T-helper 2 cell (primary cell): ENCODE measurements at places on chromosomes 1 and 21.

DNA sequence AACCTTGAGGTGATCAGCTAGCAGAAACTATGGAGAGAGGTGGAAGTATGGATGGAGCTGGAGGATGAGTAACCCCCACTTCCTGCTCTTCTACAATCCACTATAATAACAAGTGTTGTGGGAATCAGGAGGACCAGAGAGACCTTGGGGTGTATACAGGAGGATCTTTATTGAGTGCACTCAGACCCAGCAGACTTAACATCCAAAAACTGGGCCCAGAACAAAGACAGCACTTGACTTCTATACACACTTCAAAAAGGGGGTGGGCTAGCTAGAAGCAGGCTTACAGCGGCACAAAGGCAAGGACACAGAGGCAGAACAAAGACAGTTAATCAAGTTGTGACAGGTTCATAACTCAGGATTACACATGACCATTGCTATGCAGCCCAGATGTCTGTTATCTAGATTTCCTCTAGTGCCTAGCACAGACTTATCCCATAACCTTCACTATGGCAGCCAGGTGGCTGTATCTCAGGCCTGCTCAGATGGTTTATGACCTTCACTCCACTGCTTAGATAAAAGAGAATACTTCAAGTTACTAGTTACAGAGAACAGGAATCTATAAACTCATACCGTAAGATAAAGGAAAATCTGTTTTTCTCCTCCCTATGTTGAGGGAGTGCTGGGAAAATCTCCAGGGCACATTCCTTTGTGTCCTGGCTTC is 36.1 kb upstream of the PADI2 start:
- no peak for DNase-seq

DNA sequence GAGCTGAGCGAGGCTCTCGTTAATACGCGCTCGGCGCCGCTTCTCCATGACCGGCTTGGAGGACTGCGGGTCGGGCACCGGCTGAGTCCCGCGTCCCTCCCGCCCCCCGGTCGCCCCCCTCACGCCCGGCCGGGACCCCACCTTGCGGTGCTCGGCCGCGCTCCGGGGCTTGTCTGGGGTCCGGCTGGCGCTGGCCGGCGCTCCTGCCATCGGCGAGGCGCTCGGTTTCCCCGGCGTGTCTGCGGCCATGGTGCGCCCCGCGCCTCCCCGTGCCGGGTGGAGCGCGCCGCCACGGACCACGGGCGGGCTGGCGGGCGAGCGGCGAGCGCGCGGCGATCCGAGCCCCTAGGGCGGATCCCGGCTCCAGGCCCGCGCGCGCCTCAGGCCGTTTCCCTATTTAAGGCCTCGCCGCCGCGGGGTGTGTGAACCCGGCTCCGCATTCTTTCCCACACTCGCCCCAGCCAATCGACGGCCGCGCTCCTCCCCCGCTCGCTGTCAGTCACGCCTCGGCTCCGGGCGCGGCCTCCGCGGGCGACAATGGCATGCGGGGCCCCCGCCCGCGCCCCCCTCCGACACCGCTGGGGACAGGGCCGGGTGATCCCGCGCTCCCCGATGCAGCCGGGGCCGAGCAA is at the start of gene HES4:
Gene HES4 (minus strand): TSS at position 373 of the 632 bp plus-strand sequence. CDS start 124 bp downstream, at position 249.
- no peak for DNase-seq

GRCh38 chr1:57959531-57960241 is 535.8 kb upstream of the DAB1 start:
- no peak for DNase-seq

GRCh38 chr1:39996396-39997004 is 41.6 kb downstream of the MFSD2A start:
- no peak for DNase-seq

DNA sequence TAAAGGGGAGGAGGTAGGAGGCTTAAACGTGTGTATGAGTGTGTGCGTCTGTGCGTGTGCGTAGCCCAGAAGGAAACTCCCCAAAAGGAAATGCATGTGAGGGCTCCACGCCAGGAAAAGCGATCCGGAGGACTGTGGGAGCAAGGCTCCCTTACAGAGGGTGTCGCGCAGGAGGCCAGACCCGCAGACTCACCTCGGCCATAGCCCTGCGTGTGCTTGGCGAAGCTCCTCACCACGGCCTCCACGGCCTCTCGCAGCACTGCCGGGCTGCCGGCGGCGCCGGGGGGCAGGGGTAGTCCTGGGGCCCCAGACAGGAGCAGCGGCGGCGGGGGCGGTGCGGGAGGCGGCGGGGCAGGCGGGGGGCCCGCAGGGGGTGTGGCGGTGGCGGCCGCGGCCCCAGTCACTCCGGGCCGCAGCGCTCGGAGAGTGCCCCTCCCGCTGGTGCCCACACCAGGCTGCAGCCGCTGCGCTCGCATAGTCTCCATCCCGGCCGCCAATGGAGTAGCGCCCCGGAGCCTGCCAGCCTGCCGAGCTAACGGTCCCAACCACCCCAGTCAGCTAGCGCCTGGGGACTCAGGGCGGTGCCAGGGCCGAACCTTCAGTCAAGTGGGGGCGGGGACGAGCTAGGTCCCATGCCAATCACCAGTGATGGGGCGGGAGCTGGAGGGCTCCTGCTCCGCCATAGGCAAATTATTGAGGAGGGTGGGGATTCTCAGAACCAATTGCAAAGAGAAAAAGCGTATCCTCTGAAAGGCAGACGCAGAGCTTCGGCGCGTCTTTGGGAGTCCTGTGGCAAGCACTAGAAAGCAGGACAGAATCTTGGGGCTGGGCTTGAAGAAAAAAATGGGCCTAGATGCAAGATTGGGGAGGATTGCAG is at the start of gene LIX1L:
Gene LIX1L (minus strand): TSS at position 575 of the 877 bp plus-strand sequence. CDS start 90 bp downstream, at position 485.
- peak; percentile 94 for DNase-seq

- no peak for DNase-seq
These were observed 54.6 kb downstream of the SKI start for GRCh38 chr1:2282556-2283270.

DNA sequence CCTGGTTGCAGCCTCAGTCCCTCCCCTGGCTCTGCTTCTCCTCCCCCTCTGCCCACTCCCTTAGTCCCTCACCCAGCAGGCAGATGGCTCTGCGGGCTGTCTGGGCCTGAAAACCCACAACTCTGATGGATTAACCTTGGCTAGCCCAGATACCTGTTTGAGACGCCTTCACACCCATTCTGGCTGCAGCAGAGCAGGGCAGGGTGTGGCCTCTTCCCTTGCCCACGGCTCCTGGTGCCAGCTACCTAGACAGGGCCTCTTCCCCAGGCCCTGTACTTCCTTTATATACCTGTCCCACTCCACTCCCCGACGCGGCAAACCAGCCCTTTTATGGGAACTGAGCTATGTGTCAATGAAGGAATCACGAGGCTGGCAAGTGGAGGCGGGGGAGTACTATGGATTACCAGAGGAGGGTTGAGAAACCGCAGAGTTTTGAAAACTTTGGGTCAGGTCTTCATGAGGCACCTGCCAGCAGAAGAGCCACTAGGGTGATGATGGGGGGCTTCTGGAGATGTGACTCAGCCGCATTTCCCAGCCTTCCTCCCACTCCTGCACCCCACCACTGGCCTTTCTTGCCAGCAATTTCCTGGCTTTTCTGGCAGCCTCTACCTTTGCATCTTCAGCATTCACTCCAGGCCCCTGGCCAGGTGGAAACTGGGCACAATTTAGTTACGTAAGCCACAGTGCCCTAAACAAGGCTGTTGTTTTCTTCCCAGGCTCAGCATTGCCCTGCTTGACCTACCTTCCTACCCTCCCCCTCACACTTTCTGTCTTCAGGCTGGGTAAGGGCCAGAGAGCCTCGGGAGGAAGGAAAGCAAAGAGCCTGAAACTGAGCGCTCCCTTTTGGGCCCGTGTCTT is at the start of gene CHI3L1:
Gene CHI3L1 (minus strand): TSS at position 259 of the 858 bp plus-strand sequence. CDS start 81 bp downstream, at position 178.
- no peak for DNase-seq

DNA sequence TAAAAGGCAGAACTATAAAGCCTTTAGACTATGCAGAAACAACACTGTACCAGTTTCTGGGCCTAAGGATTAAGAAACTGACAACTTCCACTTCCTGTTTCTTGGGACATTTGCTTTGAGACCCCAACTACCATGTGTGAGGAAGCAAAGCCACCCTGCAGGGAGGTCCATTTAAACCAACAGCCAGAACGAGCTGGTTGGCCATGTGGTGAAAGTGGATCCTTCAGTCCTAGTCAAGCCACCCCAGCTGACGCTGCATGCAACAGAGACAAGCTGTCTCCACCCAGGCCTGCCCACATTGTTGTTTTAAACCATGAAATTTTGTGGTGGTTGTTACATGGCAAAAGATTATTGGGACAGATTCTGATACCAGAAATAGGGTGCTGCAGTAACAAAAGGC is 31.8 kb upstream of the SLFNL1 start:
- no peak for DNase-seq

DNA sequence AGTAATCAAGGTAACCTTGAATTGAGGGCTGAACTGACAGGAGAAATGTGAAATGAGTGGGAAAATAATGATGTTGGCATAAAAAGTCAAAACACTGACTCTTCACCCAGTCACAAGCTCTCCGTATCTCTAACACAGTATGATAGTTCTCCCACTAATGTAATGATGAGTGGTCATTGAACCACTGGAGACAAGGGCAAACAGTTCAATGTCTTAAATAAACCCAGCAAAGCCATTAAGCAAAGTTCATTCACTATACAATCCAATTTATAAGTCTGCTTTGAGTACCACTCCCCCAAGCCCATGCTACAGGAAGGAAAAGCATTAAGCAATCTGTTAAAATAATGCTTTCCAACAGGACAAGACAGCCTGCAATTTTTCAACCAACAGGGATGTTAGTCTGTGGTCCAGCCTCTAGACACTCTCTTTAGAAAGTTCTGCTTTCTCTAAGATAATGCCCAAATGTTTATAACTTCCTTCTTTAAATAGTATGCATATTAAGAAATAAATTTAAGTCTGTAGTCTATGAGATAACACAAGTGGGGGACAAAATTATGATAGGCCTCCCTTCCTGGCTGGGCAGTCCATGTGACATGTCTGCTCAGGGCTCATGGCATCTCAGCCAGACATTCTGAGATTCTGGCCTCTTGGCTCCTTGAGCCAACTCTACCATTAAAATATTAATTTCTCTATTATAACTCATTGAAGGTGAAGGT is 25.5 kb upstream of the DDAH1 start:
- no peak for DNase-seq

- no peak for DNase-seq
These were observed 209.2 kb downstream of the ZNF326 start for GRCh38 chr1:90204023-90204590.

DNA sequence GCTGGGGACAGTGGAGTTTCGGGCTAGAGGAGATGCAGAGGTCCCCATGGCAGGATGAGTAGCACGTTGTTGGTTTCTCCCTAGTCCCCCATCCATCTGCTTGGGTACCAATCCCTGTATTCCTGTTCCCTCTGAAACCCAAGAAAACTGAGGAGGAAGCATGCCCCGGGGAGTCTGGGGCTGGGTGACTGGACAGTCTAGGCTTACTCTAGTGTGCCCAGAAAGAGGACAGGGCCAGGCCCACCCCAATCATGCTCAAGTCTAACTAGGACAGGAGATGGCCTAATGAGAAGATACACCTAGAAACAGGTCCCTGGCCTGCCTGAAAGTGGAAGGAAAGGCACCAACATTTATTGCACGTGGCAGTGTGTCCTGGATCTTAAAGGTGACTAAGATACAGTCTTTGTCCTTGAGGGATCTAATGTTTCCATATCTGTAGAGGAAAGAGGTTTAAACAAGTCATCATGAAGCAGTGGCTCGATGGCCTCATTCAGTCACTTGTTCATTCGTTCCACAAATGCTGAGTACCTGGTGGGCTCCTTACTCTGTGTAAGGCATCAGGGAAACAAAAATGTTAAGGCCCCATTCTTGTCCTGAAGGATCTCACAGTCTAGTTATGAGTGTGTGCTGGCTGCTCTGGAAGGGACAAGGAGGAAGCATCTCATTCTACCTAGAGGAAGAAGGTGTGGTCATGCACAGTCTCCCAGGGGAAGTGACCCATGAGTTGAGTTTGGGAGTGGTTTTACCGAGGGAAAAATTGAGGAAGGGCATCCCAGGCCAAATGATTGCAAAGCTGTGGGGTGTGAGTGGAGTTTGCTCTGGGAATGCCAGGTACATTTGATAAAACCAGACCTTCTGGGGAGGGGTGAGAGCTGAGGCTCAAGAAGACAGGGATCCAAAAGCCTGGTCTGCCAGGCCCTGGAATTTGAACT is 10.0 kb downstream of the CDK18 start:
- DNase-seq: no peak

GRCh38 chr1:41650028-41650880 is 165.8 kb upstream of the EDN2 start:
- peak; percentile 47 for DNase-seq

- no peak for DNase-seq
These were observed 191.8 kb downstream of the TPR start for GRCh38 chr1:186183219-186183618.

- no peak for DNase-seq
These were observed 51.2 kb downstream of the DNTTIP2 start for GRCh38 chr1:93827633-93828366.

DNA sequence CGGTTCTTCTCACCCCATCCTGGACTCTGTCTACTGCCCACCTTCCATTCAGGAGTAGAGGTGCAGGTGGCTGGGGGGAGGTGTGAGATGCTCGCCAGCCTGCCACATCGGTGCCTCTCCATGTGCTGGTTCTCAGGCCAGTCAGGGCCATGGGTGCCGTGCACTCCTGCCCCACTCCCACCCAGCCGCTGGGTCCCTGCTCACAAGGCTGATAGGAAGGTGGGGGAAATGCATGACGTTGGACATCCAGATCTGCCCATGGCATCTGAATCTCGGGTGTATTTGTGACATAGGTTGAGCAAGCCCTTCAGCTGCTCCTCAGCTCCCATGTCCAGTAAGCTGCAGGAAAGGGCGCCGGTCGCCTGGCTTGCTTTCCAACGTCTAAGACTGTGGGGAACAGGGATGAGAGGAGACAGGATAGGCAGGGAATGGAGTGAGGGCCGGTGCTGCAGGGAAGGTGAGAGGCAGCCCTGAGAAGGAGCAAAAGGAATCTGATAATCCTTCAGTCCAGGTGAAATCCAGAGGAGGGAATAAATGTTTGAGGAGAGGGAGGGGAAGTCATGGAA is 11.8 kb downstream of the S100A7A start:
- no peak for DNase-seq

DNA sequence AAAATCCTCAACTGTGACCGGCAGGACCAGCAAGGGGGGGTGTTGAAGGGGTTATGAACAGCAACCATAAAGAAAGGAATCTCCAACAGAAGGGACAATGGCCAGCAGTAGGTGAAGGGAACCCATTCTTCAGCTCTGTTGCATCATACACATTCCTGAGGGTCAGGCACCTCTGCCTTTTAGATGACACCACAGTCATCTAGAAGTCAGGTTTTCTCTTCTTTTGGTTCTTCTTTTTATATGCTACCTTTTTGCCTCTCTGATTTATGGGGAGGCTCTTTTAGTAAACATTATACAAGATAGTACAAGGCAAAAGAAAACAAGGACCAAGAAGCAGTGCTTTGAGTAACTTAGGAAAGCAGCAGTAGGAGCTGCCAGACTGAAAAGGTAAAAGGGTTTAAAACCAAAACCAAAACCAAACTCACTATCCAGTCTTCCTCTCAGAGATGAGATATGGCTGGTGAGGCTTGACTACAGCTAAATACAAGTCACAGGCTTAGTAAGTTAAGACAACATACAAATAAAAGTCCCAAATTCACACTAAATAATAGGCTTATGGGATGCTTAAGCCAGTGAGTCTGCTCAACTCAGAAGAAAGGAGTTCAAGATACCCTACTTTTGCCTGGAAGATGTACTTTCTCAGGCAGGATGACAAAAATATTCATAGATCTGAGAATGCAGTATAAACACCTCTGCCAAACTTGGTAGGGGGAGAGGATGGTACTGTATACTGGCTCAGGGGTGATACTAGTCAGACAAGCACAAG is 4.1 kb downstream of the TEX38 start:
- DNase-seq: no peak

- DNase-seq: no peak
These were observed 46.0 kb downstream of the UBIAD1 start for GRCh38 chr1:11318982-11319381.
